ENCODE measurements at places on chromosomes 4 and X.
A peak's percentile ranks its signal among the peaks of the same experiment; 100 is the strongest.

DNA sequence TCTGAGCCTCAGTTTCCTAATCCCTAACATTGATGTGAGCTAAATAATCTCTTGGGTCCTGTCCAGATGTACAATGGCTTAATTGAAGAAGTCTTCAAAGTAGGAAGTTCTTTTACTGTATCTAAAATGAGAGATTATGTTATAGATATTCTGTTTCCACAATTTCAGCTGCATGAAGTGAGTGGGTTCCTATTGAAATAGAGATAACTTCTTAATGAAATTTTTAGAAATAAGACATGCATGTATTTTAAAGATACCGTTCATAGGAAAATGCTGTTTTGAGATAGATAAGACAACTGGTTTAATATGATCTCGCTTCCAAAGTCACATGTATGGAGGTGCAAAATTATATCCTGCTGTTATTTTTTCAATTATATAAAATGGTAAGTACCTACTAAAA is 71.9 kb downstream of the CLDN22 start:
- no peak for DNase-seq

DNA sequence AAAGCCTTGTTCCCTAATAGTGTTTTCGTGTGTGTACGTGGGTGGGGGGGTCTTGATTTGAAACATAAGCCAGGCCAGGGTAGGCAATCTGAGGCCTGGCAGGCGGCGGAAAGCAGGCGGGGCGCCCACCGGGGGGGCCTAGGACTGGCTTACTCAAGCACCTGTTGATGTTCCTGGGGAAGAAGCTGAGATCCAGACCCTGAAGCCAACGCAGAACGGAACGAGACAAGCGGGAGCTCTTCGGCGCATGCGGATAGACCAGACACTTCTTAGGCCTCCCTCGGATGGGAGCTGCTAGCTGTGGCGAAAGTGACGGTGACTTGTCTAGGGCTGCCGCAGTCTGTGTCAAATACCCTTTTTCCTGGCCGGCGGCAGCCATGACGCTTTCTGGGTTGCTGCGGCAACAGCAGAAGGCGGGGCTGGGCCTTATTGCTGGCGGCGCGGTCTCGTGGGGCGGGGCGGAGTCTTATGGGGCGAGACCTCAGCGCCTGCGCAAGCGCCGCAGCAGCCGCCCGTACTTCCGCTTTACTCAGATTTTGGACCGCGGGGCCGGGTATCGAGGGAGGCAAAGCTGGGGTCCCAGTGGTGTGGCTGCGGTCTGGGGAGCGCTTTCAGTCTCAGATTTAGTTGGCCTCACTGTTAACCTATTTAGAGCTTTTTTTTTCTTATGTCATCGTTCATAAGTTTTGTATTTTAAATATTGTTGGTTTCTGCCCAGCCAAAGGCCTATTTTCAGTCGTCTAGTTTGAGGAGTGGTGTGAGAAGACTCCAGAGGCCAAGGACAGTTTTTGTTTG is at the start of gene SPATA4:
Gene SPATA4 (minus strand): TSS at position 402 of the 795 bp plus-strand sequence. CDS start 23 bp downstream, at position 379.
- DNase-seq, result peak; percentile 94

- no peak for DNase-seq
Observed at GRCh38 chr4:68724426-68724825, 54.0 kb upstream of the UGT2B15 start.

DNA sequence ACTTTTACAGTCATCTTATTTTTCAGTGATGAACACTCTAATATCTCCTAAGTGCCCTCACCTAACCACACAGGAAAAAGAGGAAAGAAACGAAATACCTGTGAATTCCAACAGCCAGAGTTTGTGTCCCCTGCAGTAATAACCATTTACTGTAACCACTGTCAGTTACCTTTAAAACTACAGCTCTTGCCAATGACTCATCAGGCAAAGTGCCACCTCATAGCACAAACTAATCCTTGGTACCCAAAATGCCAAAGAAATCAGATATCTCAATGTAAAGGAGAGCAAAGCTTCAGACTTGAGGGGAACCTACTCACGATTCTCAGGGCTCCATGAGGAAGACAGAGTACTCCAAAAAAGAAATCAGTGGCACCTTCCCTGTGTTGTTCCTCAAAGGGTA is 146.5 kb downstream of the NDST3 start:
- DNase-seq, result no peak

GRCh38 chrX:44245733-44246132 is 97.7 kb downstream of the EFHC2 start:
- no peak for DNase-seq

DNA sequence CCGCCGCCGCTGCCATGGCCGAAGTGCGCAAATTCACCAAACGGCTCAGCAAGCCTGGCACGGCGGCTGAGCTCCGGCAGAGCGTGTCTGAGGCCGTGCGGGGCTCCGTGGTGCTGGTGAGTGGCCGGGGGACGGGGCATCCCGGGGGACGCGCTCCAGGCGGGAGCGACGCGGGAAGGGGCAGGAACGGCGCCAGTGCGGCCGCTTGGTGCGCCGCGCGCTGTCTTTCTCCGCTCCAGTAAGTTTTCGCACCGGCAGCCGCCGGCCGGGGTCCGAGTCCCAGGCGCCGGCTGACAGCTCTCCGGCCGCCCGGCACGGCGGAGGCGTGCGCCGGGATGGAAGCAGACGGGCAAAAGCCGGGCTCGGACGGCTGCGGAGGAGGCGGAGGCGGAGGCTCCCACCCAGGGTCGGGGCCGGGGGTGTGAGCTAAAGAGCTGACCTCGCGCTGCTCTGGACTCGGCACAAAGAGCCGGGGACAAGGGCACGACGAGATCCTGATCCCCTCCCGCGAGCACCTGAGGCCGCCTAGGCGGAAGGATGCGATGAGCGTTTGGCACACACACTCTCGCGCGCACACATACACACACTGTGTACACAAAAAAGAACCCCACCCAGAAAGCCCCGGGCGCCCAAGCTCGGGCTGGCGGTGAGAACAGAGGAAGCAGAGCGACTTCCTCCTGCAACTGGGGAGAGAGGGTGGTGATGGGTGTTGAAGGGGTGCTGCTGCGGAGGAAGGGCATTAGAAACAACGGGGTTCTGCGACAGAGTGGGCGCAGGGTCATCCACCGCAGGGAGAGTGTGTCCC is 545 bp downstream of the DOCK11 start:
- DNase-seq, result peak; percentile 90

- DNase-seq, result no peak
Observed at GRCh38 chr4:98151145-98151924, 8.1 kb upstream of the STPG2 start.

DNA sequence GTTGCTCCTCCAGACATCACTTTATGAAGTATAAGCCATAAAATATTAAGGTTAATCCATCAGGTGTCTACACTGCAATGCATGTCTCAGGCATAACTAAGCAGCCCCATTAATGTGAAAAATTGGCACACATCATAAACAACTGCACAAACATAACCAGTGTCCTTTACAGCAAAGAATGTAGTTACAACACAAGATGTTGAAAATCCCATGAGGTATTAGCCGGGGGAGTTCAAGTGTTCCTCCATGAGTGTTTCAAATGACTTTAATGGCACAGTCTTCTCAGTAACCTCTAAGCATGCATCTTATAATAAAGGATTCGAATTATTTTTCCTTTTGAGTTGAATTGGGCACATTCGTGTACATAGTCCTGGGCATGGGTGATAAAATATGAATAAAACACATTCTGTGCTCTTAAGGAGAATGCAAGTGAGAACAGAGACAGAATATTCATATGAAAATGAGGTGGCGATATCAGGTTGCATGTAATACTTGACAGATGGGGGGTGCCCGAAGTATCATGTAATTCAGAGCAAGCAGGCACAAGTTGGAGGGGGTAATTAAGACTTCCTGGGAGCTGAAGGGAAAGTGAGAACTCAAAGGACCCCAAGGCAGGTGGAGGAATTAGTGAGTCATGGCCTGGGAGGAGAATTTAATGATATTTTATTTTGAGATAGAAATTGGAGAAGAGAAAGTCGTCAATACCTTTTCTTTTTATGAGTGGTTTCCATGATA is 18.2 kb upstream of the VCX2 start:
- DNase-seq, result no peak

DNA sequence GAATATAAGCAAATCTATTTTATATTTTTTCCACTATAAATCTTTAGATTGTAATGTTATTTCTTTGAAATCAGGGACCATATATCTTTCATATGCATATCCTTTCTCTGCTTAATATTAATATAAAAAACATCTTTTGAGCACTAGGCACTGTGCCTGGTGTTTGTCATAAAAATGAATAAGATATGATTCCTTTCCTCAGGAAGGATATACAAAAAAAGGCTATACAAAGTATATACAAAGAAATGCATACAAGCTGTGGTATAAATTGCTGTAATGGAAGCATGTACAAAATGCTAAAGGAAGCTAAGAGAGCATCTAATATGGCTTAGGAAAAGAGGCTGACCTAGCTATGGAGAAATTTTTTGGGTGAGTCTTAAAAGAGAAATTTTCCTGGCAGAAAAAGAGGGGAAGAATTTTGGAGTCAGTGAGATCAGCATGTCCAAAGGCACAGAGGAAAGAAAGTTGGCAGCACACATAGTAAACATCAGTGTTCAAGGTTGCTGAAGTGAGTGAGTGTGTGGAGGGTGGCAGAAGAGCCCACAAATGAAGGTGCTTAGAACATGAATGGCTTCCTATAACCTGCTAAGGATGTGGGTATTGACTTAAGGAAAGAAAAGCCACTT is 500.0 kb downstream of the SPRY1 start:
- no peak for DNase-seq

- DNase-seq, result no peak
Observed at GRCh38 chrX:108795240-108795639, 58.9 kb upstream of the IRS4 start.
